ENCODE measurements at places on chromosomes 12 and 14.
A peak's percentile ranks its signal among the peaks of the same experiment; 100 is the strongest.

DNA sequence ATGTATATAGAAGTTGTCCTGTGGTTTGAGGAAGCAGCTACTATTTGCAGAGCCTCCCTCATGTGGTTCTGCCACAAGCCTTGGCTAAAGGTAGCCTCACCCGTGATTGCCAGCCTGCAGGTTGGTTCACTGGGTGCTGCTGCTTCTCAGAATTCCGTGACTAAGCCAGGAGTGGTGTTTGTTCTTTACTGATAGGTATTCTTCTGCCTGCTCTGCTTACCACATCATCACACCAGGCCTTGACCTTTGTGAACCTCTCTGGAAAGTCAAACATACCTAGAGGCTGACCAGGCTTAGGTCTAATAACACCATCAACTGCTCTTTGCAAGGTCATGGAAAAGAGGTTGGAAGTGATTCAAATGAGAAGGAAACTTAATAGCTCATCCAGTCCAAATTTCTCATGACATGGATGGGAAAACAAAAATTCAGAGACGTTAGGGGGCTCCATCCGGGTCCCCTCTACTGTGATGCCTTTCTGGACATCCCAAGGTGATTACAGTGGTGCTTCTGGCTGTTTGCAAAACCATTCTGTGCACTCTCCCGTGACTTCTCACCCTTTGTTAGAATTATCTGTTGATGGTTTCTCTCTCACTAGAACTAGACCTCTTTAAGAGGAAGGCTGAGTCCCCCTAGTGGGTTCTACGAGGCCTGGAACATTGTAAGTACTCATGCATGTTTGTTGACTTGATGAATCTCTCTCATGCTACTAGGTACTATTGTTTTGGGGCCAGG, 8.5 kb upstream of the SOCS2 start:
- DNase-seq, result peak; percentile 61

DNA sequence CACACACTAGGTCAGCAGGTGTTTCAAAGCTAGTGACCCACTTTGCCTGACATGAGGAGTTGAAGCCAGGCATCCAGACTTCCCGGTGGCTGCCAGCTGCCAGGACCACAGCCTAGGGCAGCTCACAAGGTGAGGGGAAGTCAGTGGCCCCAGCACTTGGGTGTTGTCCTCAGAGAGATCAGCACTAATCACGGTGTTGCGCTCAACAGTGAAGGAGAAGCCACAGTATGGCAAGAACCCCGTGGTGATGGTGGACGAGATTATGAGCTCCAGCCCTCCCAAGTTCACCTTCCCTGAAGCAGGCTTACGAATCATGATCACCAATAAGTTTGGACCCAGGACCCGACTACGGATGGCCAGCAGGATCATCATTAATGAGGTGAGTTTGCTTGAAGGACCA, 59.9 kb upstream of the RIN3 start:
- no peak for DNase-seq

DNA sequence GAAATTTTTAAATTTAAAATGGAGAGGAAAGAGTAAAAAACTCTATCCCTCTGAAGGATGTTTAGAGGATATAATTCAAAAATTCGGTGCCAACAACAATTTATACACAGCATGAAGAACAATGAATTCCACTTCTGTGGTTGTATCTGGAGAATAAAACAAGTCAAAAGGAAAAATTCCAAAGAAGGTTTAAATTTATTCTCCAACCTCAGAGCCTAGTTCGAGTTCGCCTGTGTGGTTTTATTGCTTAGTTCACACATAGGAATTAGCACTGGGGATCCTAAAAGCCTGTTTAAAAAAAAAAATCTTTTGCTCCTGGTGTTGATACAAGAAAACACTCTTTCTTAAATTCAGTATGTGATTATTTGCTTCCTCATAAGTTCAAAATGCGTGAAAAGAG, 79.2 kb downstream of the LLPH start:
- no peak for DNase-seq

DNA sequence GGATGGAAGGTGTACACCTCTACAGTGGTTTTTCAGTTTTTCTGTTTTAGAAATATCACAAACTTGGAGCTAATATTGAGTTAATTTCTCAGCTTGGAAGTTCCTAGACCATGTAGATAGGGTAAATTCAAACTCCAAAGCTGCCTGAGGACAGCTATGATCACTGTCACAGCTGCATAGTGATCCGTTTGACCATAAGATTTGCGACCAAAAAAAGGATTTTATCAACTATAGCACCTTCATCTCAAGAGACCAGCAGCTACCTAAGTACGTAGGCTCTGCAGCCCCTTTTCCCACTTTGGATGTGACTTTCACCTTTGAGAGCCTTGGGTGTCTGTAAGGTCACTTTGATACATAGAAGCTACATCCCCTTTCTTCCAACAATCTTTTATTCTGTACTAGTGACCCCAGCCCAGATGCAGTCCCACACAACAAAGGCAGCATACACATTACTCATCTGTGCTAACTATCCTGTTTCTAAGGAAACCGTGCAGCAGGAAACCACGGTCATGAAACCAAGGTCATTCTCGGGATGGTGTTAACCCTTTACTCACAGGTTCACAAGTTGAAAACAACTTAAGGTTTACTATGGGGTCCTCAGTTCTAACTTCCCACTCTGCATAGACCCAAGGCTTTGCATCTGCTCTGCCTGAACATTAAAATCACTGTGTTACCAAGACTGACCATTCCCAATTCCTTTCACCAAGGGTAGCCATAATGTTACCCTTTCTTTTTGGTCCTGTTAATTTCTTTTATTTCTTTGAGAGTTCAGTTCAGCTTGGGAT, 75.4 kb downstream of the IFT81 start:
- peak; percentile 30 for DNase-seq

GRCh38 chr12:121446750-121447149, 46.8 kb downstream of the RNF34 start:
- no peak for DNase-seq

GRCh38 chr12:60930151-60930550, 1330.1 kb upstream of the USP15 start:
- no peak for DNase-seq

GRCh38 chr12:13437541-13437940, 241.0 kb downstream of the EMP1 start:
- no peak for DNase-seq

GRCh38 chr14:70303545-70304293, 55.8 kb downstream of the COX16 start:
- no peak for DNase-seq

GRCh38 chr12:68667896-68668295, 18.9 kb upstream of the NUP107 start:
- peak; percentile 50 for DNase-seq

DNA sequence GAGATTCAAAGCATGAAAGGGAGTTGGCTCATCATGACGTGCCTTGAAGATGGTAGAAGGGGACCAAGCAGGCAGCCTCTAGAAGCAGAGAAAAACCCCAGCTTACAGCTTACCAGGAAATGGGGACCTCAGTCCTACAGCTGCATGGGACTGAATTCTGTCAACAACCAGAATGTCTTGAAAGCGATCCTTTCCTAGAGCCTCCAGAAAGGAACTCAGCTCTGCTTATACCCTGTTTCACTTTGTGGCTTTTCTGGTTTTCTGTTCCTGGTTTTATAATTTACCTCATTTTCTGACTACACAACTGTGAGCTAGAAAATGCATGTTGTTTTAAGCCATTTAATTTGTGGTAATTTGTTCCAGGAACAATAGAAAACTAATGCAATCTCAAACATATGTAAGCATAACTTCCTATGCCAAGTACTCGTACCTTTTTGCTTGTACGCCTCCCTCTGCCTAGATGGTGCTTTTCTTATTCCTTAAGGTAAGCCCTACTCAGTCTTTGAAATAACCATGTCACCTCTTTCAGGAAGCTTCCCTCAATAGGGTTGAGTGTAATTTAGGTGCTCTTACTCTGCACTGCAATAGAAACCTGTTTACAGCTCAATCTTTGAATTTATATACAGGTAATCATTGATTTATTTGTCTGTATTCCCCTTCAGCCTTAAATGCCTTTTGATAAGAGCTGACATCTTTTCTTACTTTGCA, 348.8 kb downstream of the TMEM117 start:
- no peak for DNase-seq

DNA sequence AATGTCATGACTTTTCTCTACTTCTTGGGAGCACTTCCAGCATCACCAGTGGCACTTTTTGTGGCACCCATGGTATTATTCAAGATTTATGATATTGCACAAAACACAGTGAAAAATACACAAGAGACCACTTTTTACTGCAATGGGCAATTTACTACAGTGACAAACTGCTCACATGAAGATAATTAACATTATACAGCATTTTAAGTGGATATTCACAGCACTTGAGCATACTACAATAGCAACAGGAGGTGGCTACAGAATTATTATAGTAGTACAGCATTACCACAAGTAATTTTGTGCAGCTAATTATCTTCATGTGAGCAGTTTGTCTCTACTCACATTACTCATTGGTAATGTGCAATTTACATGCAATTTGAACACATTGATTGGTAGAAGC, 18.3 kb downstream of the IL26 start:
- DNase-seq, result no peak

- no peak for DNase-seq
Observed at GRCh38 chr14:79602045-79602444, 609.3 kb downstream of the DIO2 start.

DNA sequence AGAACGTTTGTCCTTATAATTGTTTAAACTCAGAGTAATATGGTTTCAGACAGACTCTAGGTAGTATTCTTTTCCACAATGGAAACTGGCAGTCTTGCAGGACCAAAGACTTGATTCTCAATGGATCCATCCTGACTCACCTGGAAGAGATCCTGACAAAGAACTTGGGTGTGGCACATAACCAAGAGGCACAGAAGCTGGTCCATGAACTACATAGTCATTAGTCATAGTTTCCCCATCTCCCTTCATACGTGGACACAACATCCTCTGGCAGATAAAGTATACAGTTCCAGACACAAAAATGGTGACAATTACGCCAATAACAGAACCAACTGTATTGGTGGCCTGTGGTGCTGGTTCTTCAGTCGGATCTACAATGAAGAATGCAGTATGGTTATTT, 55.8 kb downstream of the BCL2L14 start:
- no peak for DNase-seq

DNA sequence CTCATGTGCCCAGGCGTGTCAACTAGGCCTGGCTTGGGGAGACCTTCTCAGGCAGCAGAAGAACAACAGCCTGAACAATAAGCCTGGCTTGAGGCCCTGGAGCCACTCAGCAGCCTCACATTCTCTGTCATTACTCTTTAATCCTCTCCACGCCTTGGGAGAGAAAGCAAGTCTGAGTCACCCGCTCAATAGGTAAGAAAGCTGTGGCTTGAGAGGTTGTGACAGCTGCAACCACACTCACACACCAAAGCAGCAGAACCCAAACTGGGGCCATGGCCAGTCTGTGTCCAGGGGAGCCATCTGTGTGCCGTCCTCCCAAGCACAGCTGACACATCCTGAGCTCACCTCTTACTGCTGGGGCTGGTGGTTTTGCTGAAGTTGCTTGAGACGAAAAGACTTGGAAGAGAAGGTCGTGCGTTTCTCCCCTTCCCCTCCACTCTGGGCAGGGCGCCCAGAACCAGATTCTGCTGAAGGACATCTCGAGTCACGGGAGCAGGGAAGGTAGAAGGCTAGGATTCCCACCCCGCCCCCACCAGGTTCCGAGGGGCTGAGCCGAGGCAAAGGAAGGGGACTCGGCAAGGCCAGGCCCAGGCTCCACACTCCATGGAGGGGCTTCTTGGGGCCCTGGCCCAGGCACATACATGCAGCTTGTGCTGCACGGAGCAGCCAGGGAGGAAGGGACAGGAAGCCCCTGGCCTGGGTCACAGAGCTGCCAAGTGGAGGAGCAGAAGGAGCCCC, 5.5 kb downstream of the TMEM63C start:
- DNase-seq, result no peak

- DNase-seq, result peak; percentile 84
Observed at GRCh38 chr12:7219599-7220243, 30.2 kb downstream of the PEX5 start.

GRCh38 chr14:97377550-97377949, 580.4 kb downstream of the VRK1 start:
- no peak for DNase-seq

DNA sequence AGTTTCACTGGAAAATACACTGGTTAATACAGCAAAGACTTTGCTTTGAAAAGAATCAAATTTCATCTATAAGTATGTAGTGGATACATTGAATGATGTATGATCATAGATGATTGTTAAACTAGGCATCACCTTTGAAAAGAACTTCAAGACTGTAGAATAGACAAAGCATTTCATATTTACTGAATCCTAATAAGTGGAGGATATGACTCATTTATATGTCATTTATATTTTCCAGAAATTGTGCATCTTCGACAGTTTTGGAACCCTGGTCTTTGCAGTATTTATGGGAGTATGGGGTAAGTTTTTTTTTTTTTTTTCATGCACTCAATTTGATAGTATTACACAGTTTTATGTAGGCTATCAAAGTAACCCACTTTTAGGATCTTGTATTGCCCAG, 161.9 kb downstream of the ANO6 start:
- no peak for DNase-seq

GRCh38 chr14:68397822-68398221, 395.0 kb downstream of the ZFP36L1 start:
- no peak for DNase-seq
